ENCODE measurements at places on chromosomes 2 and 18.

DNA sequence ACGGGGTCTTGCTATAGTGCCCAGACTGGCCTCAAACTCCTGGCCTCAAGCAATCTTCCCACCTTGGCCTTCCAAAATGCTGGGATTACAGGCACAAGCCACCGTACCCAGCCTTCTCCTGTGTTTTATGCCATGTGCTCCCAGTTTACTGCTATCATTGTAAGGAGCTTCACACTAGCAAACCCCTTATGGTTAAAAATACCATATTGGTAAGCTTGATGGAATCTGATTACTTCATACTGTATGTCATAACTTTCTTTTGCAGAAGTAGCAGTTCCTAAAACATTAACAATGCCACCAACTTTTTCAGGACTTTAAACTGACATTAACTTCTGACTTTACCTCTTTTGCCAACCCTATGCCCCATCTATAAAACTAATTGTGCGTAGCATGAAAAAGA is 36.2 kb downstream of the HAT1 start:
- DNase-seq, result peak; percentile 72

DNA sequence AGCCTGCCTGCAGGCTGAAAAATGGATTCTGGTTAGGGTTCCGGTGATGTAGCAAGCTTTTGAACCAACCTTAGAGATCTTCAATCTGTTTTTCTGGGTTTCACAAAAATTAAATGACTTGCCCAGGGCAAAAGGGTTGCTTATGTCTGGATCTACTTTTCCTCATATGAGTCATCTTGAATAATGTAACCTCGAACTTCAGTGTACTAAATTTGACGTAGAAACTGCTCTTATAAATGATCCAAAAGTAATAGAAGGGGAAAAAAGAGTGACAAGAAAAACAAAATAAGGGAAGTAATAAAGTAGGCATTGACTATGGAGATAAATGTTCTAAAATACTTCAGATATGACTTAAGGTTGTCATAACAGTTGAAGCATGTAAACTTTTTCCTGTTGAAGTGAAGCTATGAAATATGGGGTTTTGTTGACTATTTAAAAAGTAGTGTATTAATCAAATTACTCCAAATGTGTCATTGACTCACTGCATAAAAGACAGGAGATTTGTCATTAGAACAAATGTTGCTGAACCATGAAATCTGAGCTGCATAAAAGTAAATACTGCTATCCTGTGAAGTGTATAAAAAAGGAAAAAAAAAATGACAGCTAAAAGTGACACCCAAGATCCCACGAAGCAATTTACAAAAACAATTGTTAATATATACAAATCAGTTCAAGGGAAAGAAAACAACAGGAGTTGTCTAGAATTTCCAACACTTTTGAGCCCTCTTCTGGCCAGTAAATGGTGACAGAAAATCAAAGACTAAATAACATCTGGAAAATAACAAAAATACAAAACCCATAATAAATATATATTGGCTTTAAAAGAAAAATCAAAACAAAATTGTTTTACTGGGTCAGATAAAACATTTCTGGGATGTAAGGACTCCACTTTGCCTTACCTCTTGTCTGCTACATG is 103.6 kb upstream of the SERPINE2 start:
- DNase-seq, result peak; percentile 79

DNA sequence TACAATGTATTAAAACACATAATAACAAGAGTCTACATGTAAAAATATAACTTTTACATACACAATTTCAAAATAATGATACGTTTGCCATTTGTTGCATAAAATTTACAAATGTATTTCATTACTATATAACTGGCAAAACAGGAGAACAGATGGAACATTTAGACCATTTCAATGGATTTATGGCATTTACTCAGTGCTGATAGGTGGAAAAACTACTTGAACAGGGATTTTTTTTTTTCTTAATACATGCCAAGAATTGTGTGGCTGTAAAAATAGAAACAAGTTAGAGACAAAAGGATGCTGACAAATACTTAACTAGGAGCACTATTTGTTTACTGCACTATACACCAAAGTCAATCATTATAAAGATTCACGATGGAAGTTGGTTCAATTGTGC is 266.8 kb upstream of the CCDC68 start:
- DNase-seq, result no peak

DNA sequence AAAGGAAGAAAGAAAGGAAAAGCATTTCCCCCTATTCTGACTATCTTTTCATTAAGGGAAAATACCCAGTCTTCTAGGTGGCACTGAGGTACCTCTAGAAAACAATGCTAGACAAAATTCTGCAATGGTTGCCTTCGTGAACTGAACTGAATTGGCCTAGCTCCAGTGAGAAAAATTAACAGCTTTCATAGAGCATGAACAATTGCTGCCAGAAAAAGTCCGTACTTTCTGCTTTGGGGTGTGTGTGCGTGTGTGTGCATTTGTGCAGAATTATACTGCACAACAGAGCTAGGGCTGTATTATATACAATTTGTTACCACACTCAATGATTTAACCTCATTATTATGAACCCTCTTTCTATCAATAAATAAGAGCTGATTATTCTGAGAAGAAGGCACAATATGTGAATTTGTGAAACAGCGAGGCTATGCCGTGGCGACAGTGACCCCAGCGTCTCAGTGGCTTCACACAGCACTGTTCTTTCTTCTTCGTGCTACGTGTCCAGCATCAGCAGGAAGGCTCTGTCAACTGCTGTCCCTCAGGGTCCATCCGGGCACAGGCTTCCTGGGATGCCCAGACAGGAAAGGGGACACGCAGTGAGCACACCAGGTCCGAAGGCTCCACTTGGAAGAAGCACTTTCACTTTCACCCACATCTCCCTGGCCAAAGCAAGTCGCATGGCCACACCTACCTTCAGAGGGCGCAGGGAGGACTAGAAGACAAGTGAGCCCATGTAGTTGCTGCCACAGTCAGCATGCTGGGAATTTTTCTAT is 47.5 kb downstream of the PTGR3 start:
- peak; percentile 29 for DNase-seq

DNA sequence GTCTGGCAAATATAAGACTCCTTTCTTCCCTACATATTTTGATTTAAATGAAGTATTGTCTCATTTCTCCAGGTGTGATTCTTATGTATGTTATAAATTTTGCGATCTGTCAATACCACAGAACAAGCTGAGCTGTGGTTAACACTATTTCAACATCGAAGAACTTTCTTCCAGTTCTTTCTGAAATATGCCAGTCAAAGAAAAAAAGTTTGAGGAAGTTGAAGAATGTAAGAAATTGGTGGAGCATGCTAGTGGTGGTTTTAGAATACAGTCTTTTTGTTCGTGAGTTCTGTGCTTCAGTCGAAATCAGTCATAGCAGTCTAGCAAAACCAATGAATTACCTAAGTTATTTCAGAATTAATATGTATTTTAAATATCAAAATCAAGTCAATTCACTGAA is 8.6 kb upstream of the COBLL1 start:
- no peak for DNase-seq

DNA sequence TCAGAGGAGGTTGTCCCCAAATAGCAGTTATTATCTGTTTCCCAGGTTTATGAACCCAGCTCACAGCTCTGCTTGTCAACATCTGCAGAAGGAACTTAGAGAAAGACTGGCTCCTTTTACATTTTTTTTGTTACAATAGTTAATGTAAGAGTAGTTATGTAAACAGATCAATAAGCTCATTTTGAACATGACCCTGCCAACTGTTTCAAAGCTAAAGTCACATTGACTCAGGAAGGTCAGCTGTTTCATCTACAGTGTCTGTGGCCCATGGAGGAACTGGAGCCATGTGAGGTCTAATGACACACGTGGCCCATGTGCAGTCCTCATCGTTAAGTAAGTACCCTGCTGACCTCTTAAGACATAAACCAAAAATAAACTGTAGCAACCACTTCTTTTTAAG is 97.1 kb downstream of the SH3RF3 start:
- no peak for DNase-seq

DNA sequence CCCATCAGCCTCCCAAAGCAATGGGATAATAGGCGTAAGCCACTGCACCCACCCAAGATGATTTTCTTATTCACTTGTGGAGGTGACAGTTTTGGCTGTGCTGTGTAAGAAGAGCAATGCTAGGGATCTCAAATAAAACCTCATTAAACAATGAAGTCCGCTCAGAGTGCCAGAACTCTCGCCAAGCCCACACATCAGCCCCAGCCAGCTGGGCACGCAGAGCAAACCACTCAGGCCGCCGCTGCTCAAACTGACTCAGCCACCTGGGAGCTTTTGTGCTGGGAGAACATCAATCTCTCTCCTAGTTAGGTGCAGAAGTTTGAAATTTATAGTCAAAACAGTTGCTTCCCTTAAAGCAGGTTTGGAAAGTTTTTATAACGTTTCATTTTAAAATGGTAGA is 47.6 kb downstream of the RNF152 start:
- no peak for DNase-seq

DNA sequence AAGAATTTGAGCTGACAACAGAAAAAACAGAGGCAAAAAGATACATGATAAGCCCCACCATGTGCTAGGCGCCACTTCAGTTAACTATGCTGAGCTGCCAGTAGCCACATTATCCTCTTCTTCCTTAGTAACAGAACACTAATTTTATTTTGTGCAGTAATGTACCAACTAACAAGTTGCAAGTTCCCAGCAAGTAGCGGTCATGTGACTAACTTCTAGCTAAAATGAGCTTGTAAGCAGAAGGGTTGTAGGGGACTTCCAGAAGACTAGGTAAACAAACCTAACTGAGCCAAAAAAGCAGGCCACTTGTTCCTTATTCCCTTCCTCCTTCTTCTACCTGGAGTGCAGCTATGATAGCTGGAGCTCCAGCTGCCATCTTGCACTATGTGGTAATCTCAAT is 75.5 kb downstream of the DTNB start:
- DNase-seq, result no peak

DNA sequence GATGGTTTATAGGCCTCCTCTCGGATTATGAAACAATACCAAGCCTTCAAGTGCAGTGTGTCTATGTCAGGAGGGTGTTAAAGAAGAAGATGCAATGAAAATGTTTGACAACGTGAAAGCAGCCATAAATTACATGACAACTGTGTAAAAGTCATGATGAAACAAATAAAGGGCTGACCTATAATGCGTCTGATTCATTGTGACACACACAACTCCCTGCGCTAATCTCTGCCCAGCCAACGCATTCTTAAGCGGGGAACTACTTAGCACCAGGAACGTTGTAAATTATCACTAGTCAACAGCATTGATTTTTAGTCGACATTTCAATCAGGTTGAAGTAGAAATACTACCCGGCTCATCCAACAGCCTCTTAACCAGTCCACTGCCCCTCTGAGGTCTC is 26.8 kb downstream of the BCL11A start:
- DNase-seq, result no peak

All from ELR (cell line).